ENCODE measurements at places on chromosomes 1 and 21. TPM values are rescaled to one million over a fixed set of nuclear protein-coding genes. Genes with fewer than 3 reads are reported as not detected.

SLFNL1 gene
- total RNA-seq: 0.14 TPM

- DNase-seq: no peak
These were observed 10.1 kb downstream of the ATF3 start for GRCh38 chr1:212618466-212619210.

- DNase-seq: no peak
These were observed 2.1 kb downstream of the CDC7 start for GRCh38 chr1:91502672-91503184.

DNA sequence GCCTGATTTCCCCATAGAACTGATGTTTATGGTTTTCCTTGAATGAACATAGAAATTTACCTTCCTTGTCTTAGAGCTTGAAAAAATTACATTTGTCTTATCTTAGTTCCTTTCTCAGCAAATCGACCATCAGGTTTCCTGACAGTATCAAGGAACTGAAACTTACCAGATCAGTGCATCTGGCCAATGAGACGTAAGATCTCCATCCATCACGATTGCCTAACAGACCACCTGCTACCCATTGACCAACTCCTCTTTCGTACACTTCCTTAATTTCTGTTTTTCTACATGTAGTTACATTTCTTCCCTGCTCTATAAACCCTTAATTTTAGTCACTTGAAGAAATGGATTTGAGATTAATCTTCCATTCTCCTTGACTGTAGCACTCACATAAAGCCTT lies 57.4 kb upstream of the TMPRSS15 start:
- DNase-seq: no peak

DNA sequence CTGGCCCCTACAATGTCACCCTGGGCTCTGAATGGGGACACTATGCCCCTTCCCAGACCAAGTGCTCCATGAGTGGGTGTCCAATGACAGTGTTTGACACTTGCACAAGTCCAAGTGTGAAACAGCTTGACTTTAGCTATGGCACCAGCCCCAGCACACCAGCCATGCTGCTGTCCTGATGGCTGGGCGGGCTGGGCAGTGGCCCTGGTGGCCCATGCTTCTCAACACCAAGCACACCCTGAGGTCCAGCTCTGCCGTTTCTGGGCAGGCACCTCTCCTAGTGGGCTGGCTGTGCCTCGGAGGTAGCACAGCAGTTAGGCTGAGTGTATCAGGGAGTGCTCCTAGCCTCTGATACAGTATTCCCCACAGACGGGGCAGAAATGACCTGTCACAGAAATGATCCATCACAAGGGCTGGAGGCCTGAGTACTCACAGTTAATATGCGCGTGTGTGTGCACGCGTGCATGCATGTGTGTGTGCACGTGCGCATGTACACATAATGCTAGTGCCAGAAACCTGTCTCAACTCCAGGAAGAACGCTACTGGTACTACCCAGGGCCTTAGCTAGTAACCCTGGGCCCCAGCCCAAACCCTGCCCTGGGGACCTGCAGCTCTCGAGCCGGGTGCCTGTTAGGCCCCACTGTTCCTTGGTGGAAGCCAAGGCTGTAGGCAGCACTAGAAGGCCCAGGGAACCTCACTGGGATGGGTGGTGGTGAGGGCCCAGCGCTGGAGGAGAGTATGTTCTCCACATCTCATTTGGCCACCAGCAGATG lies 134.0 kb downstream of the DMRTB1 start:
- no peak for DNase-seq

- no peak for DNase-seq
These were observed 4.2 kb upstream of the PTPN22 start for GRCh38 chr1:113875714-113876113.
